Spinal cord (tissue), 10 donors: ENCODE measurements at places on chromosomes 13 and 19.
A peak's percentile ranks its signal among the peaks of the same experiment; 100 is the strongest.

DNA sequence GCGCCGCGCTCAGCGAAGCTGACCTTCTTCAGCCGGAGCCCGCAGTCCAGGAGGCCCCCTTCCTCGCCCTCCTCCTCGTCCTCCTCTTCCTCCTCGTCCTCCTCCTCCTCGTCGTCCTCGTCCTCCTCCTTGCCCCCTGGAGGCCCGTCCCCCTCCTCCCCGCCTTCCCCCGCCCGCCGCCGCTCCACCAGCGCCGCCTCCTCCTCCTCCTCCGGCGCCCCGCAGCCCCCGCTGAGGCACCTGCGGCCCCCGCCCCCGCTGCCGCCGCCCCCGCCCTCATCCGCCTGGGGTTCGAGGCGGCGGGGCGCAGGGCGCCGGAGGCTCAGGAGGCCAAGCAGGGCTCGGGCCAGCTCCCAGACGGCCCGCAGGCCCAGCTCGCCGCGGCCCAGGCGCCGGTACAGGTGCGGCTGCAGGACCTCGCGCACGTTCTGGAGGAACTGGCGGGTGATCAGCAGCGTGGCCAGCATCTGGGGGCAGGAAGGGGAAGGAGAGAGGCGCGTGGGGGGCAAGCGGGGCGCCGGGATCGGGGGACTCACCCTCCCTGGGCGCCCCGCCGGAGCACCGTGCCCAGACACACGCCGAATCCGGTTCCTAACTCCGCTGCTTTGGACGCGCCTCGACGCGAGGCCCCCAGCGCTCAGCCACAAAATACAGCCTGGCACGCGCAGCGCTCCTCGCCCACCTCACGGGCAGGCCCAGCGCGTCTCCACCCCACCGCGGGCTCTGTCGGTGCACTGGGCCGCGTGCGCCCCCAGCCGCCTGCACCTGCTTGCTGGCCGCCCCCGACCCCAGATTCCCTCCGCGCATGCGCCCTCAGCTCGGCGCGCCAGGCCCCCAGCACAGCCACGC, 5.9 kb downstream of the ANO8 start:
- no peak for DNase-seq

- DNase-seq: no peak
Observed at GRCh38 chr19:21110183-21110582, 28.2 kb downstream of the ZNF714 start.

DNA sequence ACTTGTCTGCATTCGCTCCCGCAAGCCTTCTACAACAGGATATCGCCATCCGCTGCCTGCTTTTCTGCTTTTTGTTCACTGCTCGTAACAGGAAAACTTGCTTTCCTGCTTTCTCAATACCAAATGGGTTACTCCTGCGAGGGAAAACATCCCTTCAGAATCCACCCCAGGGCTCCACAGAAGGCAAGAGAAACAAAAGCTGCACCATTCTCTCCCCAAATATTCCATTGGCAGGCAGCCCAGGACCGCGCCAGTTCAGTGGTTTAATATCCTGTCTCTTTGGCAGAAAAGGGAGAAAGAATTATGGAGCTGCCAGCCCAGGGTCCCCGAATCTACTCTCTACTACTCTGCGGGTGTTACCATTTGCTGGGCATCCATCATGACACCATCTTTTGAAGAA, 84.7 kb upstream of the DOCK9 start:
- peak; percentile 80 for DNase-seq

- peak; percentile 66 for DNase-seq
Observed at GRCh38 chr13:46211116-46211482, 629 bp upstream of the LRRC63 start.

DNA sequence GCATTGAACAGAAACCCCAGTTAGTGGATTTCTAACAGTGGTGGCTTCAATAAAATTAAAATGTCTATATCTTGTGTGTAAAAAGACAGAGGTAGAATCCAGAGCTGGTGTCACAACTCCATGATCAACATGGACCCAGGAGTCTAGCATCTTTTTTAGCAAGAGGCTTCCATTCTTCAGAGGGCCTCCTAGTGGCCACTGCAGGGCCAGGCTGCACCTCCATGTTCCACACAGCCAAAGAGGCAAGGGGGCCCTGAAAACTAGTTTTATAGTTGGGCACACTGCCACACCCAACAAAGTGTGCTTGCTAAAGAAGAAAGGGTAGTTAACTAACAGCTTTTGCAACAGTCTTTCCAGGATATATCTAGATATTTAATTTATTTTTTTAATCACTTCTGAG, 12.9 kb downstream of the N4BP2L1 start:
- DNase-seq: no peak

- no peak for DNase-seq
Observed at GRCh38 chr13:28750187-28751045, 31.6 kb upstream of the SLC46A3 start.

GRCh38 chr13:20441879-20442278, 83.8 kb downstream of the CRYL1 start:
- no peak for DNase-seq

DNA sequence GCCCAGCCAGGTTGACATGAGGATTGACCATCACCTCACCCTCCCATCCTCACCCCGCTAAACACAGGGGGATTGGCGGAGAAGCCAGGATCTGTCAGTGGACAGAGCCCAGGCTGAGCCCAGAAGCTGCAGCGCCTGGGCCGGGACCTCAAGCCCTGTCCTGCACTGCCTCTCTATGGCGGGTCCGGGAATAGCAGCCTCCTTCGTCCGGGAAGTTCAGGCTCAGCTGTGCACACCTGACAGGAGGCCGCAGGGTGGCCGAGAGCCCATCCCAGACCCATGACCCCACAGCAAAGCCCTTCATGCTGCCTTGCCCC, 67.8 kb downstream of the SPACA7 start:
- DNase-seq: peak; percentile 57

DNA sequence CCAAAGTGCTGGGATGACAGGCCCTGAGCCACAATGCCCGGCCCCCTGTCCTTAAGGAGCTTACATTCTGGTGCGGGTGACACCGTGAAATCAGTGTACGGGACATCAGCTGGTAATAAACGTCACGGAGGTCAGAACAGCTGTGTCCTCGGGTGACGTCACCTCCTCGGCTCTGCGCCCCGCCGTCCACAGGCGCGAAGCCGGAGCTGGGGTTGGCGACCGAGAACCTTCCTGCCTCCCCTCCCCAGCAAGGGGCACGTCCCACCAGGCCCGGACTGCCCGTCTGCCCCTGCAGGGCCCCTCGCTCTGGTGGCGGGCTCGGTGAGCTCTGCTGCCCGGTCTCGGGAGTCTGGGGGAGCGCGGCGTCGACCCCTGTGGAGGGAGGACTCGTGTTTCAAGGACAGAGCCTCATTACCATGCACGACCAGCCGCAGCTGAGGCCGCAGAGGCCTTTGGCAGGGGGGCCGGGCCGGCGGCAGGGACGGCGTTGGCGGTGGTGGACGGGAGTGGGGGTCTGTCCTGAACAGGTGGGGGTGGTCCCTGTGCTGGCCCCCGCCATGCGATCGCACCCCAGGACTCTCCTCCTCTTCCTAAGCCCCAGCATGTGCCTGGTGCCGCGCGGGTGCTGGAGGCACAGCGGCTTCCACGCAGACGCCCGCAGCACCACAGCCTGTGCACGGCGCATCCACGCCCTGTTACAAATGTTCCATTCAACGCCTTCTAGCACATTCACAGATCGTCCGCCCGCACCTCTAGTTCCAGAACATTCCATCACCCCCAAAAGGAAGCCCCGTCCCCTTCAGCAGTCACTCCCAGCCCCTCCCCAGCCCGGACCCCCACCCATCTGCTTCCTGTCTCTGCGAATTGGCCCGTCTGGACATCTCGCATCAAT, 5.4 kb downstream of the LINGO3 start:
- DNase-seq: no peak

DNA sequence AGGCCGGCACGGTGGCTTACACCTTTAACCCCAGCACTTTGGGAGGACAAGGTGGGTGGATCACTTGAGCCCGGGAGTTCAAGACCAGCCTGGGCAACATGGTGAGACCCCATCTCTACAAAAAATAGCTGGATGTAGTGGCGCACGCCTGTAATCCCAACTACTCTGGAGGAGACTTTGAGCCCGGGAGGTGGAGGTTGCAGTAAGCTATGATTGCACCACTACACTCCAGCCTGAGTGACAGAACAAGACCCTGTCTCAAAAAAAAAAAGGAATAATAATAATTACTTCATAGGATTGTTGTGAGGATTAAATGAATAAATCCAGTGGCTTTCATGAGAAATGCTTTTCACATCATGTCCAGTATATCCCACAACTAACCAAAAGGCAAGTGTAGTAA, 8.0 kb downstream of the IGSF23 start:
- no peak for DNase-seq

DNA sequence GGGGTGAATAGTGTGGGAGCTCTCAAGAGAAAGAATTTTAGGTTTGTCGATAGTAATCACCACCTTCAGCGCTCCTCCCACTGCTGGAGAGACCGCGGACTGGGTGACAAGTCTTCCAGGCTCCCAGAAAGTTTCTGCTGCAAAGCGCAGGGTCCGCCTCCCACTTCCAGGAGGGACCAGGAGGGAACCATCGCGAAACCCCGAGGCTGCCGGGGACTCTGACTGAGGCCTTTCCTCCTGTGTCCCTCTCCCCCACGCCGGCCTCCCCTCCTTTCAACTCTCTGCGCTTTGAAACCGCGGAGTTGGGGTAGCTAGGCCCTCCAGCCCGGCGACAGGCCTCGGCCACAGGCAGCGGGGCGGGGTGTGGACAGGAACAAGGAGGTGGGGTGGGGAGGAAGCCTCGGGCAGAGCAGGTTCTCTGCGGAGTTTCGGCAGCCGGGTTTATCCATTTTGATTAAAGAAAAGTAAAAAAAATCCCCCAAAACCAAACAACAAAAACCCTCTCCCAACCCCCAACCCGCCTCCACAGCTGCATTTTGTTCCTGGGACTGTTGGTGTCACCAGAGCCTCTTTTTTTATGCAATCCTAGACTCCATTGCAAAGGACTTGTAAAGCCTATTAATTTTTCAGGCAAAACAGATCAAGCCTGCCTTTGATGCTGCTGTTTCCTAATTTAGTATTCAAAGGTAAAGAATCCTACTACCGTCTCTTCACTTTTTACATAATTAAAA, 157.2 kb downstream of the TM9SF2 start:
- peak; percentile 90 for DNase-seq

GRCh38 chr19:58038688-58039204, 4.9 kb downstream of the ZSCAN1 start:
- no peak for DNase-seq

GRCh38 chr13:94660695-94661326, 51.5 kb downstream of the SOX21 start:
- peak; percentile 60 for DNase-seq

DNA sequence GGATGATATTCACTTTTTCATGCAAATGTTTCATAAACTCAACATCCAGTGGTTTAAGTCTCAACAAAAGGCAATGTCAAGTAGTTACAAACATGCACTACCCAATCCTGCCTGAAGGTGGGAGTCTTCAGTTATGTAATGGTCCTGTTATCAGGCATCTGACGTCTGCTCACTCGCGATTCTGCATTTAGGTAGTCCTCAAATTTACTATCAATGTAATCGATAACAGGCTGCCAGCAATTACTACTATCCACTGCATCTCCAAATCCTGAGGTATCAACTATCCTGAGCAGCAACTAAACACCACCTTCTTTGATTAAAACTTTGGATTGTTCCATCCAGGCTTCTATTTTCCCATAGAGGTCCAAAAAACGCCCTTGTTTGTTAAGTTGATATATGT, 51.2 kb downstream of the NLRP12 start:
- DNase-seq: peak; percentile 42

GRCh38 chr19:10566658-10567410, 1.0 kb upstream of the KRI1 start:
- DNase-seq: no peak

GRCh38 chr13:72208112-72208645, 341.2 kb upstream of the DACH1 start:
- DNase-seq: no peak
